ENCODE measurements at places on chromosomes 2 and 18.
A peak's percentile ranks its signal among the peaks of the same experiment; 100 is the strongest.

GRCh38 chr2:134315471-134315870 is 61.6 kb downstream of the MGAT5 start:
- no peak for DNase-seq

- no peak for DNase-seq
Observed at GRCh38 chr2:172962824-172963223, 112.8 kb upstream of the MAP3K20 start.

- no peak for DNase-seq
Observed at GRCh38 chr2:216793386-216793785, 66.5 kb downstream of the TNP1 start.

GRCh38 chr2:188785061-188785460 is 189.1 kb upstream of the COL3A1 start:
- no peak for DNase-seq

- no peak for DNase-seq
Observed at GRCh38 chr2:915979-916378, 34.7 kb upstream of the SNTG2 start.

DNA sequence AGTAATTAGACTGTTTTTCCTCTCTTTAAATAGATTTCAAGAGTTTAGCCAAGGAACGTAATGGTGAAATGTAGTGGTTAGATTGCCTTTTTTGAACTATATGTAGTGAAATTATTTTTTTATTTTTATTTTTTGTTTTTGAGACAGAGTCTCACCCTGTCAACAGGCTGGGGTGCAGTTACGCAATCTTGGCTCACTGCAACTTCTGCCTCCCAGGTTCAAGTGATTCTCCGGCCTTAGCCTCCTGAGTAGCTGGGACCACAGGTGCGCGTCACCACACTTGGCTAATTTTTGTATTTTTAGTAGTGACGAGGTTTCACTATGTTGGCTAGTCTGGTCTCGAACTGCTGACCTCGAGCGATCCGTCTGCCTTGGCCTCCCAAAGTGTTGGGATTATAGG is 60.8 kb downstream of the BIRC6 start:
- no peak for DNase-seq

DNA sequence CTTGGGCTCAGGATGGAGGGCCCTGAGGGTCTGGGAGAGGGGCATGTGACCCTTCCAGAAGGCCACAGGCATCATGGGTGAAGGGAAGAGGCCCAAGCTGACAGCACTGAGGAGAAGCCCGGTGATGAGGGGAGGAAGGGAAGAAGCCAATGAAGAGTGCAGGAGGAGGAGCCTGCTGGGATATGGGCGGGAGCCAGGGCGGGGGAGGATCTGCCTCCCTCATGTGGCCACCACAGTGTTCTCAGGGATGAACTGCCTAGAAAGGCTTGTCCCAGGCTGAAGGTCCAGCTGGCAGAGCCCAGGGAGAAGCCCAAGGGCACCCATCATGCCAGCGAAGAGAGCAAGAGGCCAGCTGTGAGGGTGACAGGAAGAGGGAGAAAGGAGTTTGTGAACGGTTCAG is 24.6 kb upstream of the PLB1 start:
- no peak for DNase-seq

- DNase-seq: no peak
Observed at GRCh38 chr2:38751596-38752410, 642 bp upstream of the SRSF7 start.

DNA sequence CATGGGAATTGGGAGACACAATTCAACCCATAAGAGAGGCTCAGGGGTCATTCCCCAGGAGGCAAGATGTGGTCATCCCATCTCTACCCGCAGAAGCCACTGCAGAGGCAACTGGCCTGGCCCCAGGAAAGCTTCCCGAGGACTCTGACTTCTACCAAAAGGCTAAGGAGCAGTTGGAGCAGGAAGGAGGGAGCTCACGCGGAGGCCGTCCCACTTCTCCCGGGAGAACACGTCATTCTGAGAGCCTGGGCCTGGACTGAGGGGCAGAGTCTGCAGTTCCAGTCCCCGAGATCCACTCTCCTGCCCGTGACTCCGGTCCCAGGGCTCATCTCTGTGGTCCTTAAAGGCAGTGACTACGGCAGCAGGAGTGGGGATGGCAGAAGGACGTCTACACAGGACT is 69.0 kb upstream of the TAF1B start:
- DNase-seq: no peak

- DNase-seq: no peak
Observed at GRCh38 chr2:167471332-167471731, 583.1 kb downstream of the XIRP2 start.

- DNase-seq: no peak
Observed at GRCh38 chr2:222518570-222519381, 94.4 kb downstream of the SGPP2 start.

GRCh38 chr18:61471541-61471940 is 138.3 kb downstream of the CDH20 start:
- peak; percentile 22 for DNase-seq

GRCh38 chr2:65373365-65373918 is 59.0 kb downstream of the SPRED2 start:
- DNase-seq: no peak

- no peak for DNase-seq
Observed at GRCh38 chr2:234969306-234970098, 17.7 kb downstream of the SH3BP4 start.

GRCh38 chr2:65666156-65666725 is 233.8 kb upstream of the SPRED2 start:
- no peak for DNase-seq

DNA sequence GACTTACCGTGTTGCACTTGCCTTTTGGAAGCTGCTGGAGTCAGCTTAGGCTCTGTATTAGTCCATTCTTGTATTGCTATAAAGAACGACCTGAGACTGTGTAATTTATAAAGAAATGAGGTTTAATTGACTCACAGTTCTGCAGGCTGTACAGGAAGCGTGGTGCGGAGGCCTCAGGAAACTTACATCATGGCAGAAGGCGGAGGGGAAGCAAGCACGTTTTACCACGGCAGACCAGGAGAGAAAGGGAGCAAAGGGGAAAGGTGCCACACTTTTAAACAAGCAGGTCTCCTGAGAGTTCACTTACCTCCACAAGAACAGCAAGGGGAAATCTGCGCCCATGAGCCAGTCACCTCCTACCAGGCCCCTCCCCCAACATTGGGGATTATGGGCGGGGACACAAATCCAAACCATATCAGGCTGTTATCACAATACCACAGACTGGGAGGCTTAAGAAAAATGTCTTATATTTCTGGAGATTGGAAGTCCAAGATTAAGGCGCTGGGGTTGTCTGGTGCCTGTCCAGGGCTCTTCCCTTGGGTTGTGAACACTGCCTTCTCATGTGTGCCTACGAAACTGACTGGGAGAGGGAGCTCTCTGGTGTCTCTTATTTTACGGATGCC is 3.6 kb upstream of the D2HGDH start:
- DNase-seq: no peak

DNA sequence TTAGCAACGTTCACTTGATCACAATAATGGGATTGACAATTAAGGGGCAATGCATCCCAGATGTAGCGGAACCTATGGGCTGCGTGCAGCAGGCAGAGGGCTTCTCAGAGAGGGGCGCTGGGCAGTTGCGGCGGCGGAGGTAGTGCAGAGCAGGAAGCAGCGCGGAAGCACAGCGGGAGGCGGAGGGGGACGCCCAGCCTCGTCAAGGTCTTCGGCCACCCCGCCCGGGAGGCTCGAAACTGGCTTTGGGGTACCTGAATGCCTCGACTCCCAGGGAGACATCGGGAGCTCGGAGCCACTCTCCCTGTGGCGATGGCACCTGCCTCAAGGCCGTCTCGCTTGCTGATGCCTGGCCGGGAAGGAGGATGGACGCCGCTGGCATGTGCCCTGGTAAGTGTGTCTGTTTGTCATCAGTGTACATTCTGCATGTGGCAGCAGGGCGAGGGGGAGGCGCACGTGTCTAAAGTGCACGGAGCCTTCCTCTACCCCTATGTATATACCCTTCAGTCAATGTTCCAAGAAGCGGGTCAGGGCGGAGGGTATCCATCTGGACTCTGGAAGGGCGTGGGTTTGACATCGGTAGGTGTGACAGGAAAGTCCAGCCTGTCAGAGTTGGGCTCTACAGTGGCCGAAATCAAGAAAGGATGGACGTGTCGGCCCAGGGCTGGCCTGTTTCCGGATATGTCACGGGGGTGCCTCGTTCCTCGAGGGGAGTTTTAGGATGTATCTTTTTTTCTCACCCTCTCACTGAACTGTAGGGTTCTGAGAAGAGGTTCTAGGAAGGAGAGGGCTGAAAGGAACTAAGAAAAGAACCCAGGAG is 7.5 kb upstream of the SP9 start:
- DNase-seq: no peak

Measured in NCI-H1105 (cell line).